ENCODE measurements at places on chromosomes 2 and 18. TPM values are rescaled to one million over a fixed set of nuclear protein-coding genes. Genes with fewer than 3 reads are reported as not detected.

FAHD2B gene
- total RNA-seq: 32.8 TPM

DNA sequence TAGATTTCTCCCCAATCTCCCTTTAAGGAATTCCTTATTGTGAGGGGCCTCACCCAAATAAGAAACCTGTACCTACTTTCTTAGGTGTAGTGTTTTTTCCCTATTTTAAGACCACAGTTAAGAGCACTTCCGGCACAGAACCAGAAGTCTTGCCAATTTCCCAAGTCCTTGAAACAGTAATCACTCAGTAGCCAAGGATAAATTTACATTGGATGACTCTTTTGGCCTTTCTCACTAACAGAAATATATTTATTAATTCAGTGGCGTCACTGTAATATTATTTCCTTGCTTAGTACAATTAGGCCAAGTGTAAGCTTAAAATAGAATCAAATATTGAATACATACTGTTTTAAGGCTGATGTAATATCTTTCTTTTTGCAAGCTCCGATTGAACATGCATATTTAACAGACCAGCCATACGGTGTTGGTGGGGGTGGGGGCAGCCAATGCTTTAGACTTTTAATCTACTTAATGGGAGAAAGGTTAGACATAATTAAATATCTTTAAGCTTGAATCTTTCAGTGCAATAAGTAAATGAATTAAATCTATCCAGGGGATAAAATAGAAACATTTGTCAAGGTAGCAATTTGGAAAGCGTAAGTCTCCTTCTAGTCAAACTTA, 50.8 kb upstream of the ITGA6 start:
- DNase-seq: no peak

GRCh38 chr2:3172265-3172935, 205.2 kb downstream of the EIPR1 start:
- no peak for DNase-seq

DNA sequence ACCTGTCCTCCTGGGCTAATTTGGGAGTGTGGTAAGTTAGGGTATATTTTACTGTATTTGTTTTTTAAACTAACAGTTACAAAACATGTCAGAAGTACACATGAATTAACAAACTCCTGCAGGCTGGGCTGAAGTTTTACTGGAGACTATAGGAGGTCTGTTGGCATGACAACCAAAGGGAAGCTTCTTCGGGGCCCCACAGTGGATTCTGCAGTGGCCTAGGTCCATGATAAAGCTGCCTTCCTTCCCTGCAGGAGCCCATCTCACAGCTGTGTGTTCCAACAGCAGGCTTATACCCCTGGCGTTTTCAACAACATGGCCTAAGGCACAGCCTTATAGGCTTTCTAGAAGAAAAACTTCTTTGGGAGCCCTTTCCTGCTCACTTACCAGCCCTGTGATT, 128.0 kb upstream of the SETBP1 start:
- no peak for DNase-seq

UPP2 gene
- not detected for total RNA-seq

ANKRD62 gene
- not detected for total RNA-seq

CYP27C1 gene
- total RNA-seq: 0.31 TPM

- DNase-seq: no peak
Measured at GRCh38 chr2:58221909-58222308, 19.2 kb downstream of the FANCL start.

DNA sequence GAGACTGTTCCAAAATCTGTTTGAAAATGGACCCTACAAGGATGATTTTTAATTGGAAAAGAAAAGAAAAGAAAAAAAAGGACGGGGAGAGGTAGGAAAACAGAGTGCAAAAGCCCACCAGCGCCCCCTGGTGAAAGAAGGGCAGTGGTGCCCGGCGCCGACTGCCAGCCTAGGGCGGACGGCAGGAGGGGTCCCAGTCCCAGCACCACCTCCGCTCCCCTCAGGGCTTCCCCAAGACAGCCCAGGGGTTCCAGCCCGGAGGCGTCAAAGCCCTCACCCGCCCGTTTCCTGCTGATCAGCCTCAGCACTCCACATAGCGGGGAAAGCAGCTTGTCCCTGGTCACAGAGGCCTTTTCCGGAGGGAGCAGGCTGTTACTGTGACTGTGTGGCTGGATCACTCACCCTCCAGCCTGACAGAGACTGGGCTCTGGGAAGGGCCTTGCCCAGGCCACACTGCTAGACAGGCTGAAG, 213.9 kb downstream of the TFCP2L1 start:
- peak; percentile 89 for DNase-seq

- no peak for DNase-seq
Measured at GRCh38 chr2:194002699-194003368, 1654.2 kb upstream of the SLC39A10 start.

GRCh38 chr2:172437419-172438341, 10.3 kb downstream of the ITGA6 start:
- no peak for DNase-seq

DNA sequence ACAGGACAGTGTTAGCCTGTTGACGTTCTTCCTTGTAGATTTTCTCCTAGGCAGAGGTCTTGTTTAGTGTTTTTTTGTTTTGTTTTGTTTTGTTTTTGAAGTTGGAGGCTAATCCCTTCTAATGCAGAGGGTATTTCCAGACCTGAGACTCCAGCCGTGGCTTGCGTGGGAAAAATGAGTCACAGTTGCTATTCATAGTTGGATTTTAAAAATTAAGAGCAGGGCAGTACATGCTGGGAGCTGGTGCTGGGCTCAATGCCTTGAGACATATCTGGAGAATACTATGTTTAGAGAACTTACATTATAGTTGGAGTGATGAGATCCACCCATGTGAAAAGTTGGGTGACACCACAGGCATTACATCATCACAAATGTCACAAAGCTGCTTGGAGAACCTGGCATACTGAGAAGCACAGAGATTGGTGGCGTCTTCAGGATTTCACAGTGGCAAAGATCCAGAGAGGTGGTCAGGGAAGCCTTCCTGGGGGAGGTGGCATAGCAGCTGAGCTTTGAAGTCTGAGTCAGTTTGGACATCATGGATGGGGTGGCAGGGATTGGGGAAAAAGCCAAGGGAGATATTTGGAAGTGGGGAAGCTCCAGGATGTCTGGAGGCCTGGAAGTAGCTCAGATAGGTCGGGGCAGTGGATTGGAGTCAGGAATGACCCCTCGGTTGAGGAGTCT, 249.4 kb downstream of the LOXHD1 start:
- no peak for DNase-seq

DNA sequence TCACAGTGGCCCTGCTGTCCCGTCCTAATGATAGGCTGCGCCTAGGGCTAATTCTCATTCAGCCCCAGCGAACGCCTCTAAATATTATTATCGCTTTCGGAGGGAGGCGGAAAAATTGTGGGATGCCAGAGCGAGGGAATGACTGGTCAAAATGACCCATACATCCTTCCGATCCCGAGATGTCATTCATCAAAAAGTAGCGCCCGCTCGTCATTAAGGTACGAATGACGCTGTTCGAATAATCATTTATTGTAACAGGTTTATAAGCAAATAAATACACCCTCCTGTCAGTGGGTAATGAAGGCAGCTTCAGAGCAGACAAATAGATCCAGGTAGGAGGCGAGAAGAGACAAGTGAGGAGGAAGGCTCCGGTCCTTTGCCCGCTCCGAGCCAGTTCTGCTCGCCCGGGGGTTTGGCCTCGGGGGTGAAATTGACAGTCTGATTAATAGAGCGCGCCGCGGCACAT, at the start of gene EVX2:
Gene EVX2, minus strand, starts transcription at position 167 of the 466 bp plus-strand sequence. CDS start 186 bp downstream, outside the sequence.
- no peak for DNase-seq

GRCh38 chr2:200425026-200425821, 84.6 kb downstream of the KCTD18 start:
- no peak for DNase-seq

- no peak for DNase-seq
Measured at GRCh38 chr2:240825476-240825875, 5.5 kb upstream of the KIF1A start.

SP9 gene
- total RNA-seq: not detected

DNA sequence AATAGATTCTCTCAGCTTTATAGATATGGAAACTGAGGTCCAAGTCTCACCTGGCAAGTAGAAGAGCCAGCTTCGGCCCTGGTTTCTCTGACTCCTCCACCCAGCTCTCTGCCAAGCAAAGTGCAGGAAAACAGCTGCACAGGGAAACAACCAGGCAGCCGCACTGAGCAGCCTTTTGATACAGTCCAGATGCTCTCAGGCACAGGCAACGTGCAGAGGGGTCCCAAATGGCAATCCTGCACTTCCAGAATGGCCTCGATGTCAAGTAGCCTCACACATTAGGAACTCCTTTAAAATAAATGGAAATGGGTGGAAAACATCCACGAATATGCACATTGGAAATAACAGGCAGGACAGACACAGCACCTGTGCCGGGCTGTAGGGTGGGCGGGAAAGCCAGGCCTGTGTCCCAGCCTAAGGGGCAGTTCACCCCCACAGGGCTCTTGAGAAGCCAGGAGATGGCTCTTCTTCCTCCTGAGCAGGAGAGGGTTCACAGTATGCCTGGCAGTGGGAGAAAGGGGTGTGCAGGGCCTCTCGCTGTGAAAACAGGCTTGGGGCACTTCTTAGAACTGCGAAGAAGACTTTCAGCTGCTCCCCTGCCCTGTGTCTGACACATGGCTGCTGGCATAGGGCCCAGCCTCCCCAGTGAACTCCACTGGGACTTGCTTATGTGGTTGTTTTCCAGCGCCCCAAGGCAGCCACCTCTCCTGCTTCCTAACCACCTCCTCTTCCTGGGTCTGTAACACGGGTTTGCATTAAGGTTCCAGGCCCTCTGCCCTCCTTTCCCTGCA, 63.9 kb upstream of the TUBA3E start:
- no peak for DNase-seq

DNA sequence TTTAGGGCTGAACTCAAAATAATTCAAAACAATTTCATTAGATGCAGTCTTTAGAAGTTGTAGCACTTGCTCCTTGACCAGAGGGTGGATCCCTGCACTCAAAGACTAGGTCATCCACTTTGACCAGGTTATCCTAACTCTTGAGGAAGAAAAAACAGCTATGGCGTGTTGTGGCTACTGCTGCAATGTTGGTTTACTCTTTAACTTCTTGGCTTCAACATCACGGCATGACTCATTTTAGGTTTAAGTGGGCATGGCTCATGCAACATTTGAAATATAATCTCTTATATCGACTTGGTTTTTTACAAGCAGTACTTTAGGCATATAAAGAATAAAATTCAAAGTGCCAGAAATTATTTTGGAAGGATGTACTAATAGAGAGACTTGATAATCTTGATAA, 35.4 kb downstream of the ANKRD29 start:
- no peak for DNase-seq

DNA sequence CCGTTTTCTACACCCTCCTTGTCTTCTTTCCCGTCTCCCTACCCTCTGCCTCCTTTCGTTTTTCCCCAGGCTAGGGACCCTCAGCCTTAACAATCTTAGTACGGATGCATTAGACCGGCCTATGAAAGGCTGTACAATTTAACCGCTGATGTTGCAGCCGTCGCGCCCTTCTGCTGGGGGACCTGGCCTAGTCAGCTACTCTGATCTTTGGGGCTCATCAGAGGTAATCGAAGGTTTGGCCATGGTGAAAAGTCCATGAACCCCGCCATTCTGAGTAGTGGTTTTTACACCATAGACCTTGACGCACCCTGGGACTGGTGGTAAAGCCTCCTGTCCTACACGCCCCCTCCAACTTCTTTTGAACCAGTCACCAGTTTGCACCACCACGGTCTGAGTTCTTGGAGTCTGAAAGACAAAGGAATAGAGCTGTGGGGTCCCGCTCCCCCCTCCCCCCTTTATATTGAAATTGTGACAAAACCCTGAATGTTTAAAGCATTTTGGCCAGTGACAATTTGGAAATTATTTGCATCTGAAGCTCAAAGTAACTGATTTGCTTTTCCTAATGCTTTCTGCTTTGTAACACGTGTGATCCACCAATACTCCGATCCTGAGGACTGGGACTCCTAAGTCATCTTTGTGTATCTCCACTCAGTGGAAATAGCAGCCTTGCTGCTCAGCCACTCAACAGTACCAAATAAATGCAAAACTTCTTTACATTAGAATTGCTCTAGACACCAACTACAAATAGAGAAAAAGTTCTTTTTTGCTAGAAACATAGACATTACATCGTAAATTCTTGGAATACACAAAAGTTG, 642 bp upstream of the SRSF7 start:
- DNase-seq: no peak

SLC11A1 gene
- total RNA-seq: 36.6 TPM

DNA sequence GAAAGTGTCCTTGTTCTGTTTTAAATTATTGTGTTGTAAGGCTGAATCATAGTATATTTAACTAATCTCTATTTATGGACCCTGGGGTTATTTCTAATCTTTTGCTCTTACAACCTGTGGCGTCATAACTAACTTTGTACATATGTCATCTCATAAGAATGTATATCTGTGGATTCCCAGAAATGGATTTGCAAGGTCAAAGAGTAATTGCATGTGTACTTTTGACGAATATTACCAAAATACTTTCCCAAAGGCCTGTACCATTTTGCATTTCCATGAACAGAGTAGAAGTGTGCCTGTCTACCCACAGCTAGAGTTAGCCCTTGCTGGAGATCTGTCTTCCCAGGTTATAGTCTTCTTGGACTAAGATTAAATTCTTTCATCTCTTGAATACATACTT, 42.8 kb downstream of the SEMA4F start:
- no peak for DNase-seq

RGPD8 gene
- 36.2 TPM for total RNA-seq

GRCh38 chr2:29579495-29580169, 341.8 kb downstream of the ALK start:
- DNase-seq: no peak

ING5 gene
- 46.1 TPM for total RNA-seq

DNA sequence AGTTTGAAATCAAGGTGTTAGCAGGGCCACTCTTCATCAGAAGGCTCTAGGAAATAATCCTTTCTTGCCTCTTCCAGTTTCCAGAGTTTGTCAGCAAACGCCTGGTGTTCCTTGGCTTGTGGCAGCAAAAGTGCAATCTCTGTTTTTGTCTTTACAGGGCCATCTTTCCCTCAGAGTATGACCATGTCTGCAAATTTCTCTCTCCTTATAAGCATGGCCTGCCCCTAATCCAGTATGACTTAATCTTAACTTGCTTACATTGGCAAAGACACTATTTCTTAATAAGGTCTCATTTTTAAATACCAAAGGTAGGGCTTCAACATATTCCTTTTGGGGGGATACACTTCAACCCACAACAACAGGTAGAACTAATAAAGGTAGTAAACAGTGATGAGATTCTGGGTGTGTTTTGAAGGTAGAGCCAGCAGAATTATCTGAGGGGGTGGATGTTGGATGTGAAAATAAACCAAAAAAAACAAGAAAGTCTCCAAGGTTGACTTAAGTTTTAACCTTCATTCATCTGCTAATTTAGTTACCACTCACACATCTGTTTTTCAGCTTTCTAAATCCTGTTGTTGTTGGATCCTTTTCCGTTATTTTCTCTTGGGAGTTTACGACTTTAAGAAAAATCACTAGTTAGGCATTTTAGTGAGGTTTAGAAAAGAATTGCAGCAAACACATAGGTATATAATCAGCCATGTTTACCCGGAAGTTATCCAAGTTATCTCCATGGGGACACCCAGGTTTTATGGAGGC, 234.4 kb upstream of the FIGN start:
- no peak for DNase-seq

PSTPIP2 gene
- 10.0 TPM for total RNA-seq

DARS1 gene
- total RNA-seq: 71.1 TPM

TFCP2L1 gene
- 0.27 TPM for total RNA-seq

PSMA8 gene
- not detected for total RNA-seq

SNED1 gene
- total RNA-seq: 148 TPM

All from sciatic nerve (tissue), 2 donors.